GM23248 (cell line): ENCODE measurements at places on chromosomes 5 and 9. TPM values are rescaled to one million over a fixed set of nuclear protein-coding genes. Genes with fewer than 3 reads are reported as not detected.

Gene PKD2L2
- not detected in 2 replicates for total RNA-seq

Gene PSMB7
- total RNA-seq = 182 and 202 TPM in 2 replicates

Gene GRXCR2
- not detected in 2 replicates for total RNA-seq

Gene TAF11L12
- not detected in 2 replicates for total RNA-seq

Gene SGTB
- total RNA-seq = 22.6 and 39.9 TPM in 2 replicates
